Esophagus squamous epithelium (tissue), 5 donors: ENCODE measurements at places on chromosomes 3 and 15.

- DNase-seq = no peak
Measured at GRCh38 chr3:148763156-148763680, 64.4 kb upstream of the CPB1 start.

DNA sequence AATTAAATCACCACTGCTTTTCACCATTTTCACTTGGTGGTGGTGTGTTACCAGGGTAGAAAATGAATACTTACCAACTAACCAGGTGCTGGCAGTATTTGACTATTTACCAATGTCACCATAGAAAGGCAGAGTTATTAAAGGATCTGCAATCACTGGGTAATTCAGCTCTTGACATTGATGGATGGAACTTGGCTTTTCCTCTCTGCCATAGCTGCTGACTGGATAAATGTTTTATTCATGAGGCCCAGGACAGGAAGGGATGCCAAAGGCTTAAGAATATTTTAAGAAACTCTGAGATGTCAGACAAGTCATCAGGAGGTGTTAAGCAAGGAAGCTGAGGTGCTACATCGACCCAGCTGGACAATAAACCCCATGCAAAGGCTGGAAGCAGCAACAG, 495.5 kb upstream of the CFAP20DC start:
- DNase-seq = no peak

- DNase-seq = no peak
Measured at GRCh38 chr15:38130205-38130567, 122.5 kb upstream of the SPRED1 start.

DNA sequence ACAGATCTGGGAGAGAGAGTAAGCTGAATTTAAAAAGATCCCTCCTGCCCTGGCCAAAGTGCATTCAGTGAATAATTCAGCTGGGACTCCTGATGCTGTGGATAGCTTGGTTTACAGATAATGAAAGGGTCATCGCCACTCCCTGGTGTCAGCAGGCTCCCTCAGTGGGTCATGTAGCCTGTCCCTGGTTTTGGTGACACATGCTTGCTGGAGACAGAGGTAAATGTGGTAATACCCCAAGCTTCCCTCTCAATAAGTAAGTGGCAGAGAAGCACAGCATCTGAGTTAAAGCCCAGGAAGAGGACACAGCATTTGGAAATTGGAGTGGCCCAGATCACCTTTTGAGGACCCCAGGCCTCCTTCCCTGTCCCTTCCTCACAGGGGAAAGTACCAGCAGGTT, 1.8 kb downstream of the TMEM115 start:
- DNase-seq = no peak

DNA sequence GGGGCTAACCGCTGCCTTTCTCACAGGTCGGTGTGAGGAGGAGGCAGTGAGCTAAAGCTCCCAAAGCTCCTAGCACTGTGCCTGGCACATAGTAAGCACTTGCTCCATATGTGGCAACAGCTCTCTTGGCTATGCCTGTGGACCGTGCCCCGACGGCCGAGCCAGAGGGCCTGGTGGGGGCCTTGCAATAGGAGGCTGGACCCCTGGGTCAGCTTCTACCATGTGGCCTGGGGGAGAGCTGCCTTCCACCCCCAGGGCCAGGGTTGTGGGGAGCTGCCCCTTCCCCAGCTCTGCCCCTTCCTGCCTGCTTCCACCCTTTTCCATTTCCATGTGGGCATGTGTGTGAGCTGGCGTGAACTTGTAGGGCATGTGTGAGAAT, 16.9 kb upstream of the GNAT1 start:
- DNase-seq = no peak

- no peak for DNase-seq
Measured at GRCh38 chr15:33670567-33670966, 297.7 kb upstream of the CHRM5 start.

DNA sequence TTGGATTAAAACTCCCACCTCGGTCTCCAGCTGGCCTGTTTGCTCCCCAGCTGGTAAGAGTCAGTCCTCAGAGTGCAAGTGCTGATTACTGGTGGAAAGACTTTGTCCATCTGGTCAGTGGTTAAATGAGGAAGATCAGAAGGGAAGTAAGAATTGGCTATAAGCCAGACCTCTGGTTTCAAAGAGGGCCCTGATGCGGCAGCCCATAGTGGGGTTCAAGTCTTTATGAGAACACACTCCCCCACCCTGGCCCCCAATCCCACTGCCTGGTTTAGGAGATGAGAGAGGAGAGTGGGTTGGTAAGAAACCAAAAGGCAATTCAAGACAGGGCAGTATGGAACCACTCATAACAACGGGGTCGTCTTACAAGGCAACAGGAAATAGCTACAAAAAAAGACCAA, 65.0 kb downstream of the FRMD4B start:
- no peak for DNase-seq

DNA sequence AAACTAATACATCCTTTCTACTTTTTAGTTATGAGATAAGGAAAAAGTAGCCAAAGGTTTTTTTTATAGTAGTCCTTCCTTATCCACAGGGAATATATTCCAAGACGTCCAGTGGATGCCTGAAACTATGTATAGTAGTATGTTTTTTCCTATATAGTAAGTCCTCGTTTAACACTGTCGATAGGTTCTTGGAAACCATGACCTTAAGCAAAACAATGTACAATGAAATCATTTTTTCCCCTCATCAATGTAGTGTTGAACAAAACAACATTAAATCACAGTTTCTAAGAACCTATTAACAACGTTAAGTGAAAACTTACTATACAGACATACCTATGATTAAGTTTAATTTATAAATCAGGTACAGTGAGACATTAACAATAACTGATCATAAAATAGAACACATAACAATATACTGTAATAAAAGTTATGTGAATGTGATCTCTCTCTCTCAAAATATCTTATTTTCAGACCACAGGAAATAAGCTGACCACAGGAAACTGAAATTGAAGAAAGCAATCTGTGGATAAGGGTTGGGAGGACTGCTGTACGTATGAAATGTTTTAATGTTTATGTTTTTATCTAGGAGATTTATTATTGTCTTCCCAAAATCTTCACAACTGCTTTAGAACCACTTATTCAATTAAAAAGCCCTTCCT, 20.6 kb downstream of the COPS2 start:
- DNase-seq = no peak

GRCh38 chr15:90988296-90988695, 6.0 kb downstream of the PRC1 start:
- no peak for DNase-seq
